ENCODE measurements at places on chromosomes 6 and 20.

DNA sequence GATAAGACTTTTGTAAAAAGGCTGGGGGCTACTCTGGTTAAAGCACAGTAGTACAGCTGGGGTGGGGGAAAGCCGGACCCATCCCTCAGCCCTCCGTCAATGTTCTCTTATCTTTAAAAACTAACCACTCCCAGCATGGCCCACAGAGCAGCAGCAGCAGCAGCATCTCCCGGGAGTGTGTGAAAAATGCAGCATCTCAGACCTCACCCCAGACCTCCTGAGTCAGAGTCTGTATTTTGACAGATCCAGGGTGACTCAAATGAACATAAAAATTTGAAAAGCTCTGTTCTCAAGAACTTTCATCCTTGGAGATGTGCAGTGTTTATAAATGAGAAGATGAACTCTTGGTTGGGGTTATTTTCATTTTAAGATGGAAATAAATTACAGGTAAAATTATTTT lies 277.7 kb upstream of the ECI2 start:
- DNase-seq, result no peak

- DNase-seq, result no peak
Observed at GRCh38 chr6:143885116-143885515, 20.8 kb downstream of the ZC2HC1B start.

DNA sequence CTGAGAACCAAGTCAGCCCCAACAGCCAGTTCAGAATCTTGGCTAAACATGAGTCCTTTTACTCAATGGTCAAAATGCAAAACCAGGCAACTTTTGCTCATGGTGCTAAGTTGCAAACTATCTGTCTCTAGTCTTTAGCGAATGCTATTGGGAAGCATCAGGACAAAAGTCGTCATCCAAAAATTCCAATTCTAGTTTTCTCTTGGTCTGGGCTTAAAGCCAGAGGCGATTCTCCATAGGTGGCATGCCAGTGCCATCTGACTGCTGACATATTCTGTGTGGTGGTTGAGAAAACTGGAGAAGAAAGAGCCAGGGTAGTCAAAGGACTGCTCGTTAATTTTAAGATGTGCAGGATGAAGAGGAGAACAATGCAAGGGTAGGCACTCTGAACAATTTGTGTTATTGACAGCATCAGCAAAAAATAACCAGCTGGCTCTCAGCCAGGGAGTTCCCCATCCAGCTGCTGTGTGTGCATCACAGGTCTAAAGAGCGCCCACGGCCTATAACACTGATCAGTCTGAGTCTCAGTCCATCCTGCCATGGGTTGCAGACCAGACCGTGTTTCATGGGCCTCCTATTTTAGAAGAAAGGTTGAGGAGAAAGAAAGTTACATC lies 313.6 kb downstream of the ALDH8A1 start:
- no peak for DNase-seq

DNA sequence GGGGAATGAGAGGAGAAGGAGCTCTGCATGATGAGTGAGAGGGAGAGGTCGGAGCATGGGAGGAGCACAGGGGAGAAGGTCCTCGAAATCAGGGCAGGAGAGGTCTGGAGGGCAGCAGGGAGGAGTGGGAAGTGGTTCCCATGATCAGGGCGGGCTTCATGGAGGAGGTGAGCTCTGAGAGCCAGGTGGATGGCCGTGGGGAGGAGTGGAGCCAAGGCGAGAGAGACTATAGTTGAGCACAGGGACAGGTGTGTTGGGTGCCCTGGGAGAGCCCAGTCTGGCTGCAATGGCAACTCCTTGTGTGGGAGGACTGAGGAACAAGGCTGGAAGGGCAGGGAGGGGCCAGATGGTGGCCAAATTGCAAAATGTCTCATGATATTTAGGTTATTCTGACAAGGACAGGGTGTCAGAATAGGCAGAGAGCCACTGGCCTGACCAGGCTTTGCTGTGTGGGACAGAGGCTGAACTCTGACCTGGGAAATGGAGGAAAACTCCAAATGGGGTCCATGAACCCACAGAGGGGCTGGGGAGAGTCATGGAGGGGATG lies 21.4 kb downstream of the TTBK1 start:
- no peak for DNase-seq

DNA sequence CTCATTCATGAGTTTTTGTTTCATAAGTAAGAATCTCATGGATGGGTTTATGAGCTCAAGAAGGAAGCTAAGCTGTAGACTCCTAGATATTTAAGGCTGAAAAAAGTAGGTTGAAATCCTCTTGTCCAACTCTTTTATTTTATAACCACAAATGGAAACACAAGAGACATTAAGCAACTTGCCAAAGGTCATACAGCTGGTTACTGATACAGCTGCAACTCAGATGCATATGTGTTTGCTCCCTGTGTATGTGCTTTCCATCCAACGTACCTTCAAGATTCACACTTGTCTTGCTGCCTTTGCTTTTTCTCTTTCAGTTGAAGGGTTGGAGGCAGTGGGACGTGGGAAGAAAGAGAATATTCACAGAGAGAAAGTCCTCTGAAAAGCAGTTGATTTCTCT lies 153.5 kb upstream of the STMND1 start:
- DNase-seq, result no peak

DNA sequence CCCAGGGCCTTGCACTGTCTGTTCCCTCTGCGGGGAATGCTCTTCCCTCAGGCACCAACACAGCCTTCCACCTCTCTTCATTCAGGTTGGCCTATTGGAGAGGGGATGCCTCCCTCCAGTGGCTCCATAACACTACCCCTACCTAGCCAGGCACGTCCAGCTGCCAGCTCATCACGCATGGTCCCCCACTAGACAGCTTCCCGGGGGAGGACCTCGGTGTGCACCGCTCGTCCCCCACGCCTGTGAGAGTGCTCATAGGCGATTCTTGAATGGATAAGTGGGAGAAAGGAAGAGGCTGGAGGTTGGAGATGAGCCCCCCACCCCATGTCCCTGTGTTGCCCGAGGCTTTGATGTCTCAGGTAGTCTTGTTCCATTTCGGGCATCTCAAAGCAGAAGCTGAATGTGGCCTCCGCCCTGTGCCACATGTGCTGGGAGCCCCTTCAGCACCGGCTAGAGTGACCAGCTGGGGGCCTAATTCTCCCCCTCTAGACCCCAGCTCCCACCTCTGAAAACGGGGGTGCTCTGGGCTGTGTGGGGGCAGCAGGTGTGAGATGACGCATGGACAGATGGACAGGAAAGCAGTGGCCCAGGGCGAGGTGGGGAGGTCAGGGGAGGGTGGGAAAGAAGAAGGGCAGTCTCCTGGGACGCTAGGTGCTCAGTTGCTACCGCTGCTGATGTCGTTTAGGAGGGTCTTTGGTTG lies 333.0 kb downstream of the TAF4 start:
- no peak for DNase-seq

- DNase-seq, result no peak
Observed at GRCh38 chr6:74181471-74181870, 485.5 kb downstream of the CD109 start.

DNA sequence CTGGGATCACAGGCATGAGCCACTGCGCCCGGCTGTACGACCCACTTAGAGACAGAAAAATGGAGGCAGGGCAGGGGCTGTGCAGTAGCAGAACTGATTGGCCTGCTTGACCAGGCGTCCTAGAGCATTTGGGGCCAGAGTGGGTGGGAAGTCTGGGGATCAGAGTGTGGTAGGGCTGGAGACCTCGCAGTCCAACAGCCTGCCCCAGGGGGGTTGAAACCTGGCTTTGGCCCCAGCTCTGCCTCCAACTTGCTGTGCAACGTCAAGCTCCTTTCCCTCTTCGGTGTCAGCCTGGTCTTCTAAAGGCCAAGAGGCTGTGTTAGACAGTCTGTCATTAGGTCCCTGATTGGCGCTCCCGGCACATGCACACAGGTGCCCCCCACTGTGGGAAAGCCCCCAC lies 15.3 kb upstream of the SPDEF start:
- no peak for DNase-seq

GRCh38 chr6:111773501-111774345 lies 99.5 kb downstream of the FYN start:
- DNase-seq, result no peak

DNA sequence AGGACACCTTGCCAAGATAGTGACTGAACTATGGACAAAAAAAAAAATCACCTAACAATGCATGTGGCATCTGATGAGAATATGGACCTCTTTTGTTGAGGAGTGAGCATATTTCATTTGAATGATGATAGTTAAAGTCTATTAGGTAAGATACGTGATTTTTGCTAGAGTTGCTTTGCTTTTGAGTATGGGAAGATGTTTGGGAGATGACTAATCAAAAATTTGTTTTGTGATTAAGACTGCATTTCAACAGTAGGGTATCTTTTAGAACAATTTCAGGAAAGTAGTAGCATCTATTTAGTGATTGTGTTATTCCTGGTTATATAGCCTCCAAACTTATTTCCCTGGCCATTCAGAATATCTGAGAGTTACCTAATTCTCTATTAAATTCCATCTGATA lies 878.6 kb upstream of the CITED2 start:
- DNase-seq, result no peak

- DNase-seq, result no peak
Observed at GRCh38 chr6:19137505-19137904, 699.7 kb upstream of the ID4 start.

DNA sequence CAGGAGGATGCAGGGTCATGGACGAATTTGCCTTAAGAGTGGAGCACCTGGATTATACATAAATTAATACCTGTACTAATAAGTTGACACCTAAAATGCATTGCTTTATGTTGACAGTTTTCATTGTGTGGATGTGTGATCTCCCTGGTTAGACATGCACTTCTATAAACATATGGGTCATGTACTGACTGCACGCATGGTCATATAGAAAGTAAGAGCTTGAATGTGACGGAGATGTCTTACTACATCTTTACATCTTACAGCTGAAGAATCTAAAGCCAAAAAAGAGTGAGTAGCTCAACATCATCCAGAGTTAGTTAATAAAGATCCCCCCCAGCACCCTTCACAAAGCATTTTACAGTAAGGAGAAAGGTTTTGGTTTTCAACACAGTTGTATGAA lies 408.4 kb upstream of the JARID2 start:
- DNase-seq, result no peak

- DNase-seq, result no peak
Observed at GRCh38 chr6:131764350-131764749, 43.5 kb upstream of the ENPP1 start.

DNA sequence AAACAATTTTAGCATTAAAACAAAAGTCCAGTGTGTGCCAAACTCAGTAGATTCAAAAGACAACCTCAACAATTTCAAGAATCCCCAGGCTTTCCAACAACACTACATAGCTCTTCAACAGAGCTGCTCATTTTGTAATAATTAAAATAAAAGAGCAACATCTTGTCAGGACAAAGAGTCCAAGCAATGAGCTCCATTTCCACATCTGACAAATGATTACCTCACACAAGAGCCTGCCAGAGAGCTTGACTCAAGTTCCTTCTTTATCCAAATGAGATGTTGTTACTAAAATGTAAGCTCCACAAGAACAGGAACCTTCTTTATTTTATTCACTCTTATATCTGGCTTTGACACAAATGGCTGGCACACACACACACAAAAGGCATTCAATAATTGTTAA lies 449.8 kb downstream of the HACE1 start:
- no peak for DNase-seq

GRCh38 chr6:160360955-160361354 lies 12.8 kb downstream of the SLC22A3 start:
- no peak for DNase-seq

DNA sequence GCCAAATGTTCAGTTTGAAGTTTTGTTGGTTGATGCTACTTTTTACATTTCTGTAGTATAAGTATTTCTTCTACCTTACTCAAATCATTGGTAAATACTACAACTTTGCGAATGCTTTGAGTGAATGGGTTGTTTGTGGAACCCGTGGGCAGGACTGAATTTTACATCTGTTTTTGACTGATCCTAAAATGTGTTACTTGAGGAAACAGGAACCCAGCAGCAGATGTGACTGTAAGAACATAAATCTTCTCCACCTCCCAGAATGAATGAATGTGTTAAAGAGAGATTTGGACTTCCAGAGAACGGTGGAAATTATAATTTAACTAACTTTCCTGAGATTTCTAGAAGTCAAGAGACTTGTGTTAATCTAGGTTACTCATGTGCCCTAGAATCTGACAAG lies 728.5 kb upstream of the MARCKS start:
- no peak for DNase-seq

GRCh38 chr6:130970839-130971410 lies 92.1 kb downstream of the EPB41L2 start:
- no peak for DNase-seq

DNA sequence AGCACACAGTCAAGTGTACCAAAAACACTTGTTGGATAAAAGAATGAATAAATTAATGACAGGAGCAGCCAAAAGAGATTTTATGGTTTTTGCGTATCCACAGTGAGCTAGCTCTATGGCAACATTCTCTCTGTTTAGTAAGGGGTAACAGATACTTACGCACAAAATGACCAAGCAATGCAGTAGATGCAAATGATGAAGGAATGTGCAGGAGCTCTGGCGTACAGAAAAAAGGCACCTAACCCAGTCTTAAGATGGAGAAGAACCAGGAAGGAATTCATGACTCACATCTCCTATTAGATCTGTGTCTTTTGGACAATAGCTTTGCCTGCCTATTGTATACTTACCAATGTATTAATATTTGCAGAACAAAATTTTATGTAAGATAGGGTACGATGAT lies 191.9 kb upstream of the PREP start:
- DNase-seq, result no peak

DNA sequence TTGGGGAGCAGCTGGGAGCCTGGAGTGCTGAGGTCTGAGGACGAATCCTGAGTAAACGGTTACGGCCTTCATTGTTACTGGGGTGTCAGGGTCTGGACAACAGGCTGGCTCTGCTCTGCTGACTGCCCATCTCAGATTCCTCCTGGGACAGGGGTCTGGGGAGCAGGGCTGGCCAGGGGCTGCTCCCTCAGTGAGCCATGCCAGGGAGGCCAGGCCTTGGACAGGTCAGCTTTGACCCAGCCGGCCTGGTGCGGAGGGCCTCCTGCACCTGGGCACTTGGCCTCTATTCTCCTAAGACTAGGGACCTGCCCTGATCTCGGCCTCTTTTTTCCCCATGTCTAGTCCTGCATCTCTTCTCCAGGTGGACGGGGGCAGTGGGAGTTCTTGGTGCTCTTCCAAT lies 44.9 kb downstream of the MYT1 start:
- no peak for DNase-seq

GRCh38 chr6:235763-236360 lies 56.4 kb upstream of the DUSP22 start:
- peak; percentile 34 for DNase-seq

- no peak for DNase-seq
Observed at GRCh38 chr6:166796610-166797009, 159.7 kb downstream of the RNASET2 start.

DNA sequence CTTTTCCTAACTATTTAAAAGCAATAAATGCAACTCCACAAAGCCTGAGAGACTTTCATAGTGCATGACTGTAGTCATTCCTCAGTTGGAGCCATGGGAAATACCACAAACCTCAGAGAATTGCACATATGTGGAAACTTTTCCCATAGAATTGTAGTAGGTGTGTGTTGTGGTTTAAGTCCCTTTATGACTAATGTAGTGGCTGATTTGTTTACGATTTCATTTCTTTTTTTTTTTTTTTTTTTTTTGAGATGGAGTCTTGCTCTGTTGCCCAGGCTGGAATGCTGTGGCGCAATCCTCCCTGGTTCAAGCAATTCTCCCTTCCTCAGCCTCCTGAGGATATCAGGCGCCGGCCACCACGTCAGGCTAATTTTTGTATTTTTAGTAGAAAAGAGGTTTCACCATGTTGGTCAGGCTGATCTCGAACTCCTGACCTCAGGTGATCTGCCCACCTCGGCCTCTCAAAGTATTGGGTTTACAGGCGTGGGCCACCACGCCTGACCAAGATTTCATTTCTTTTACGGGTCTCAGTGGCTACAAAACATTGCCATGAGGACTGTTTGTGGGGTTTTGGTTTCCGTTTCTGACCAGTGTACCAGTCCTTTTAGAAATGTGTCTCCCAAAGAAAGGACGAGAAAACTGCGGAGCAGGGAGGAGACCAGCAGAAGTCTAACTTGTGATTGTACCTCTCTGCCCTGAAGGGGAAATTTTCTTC lies 212.1 kb upstream of the MARCKS start:
- no peak for DNase-seq

Measured in activated CD4-positive, CD25-positive, alpha-beta regulatory T cell treated with anti-CD3 and anti-CD28 coated beads, Interleukin-2, amount 50 U/mL, for 16 hours (primary cell).